ENCODE measurements at places on chromosomes 7 and 10. TPM values are rescaled to one million over a fixed set of nuclear protein-coding genes. Genes with fewer than 3 reads are reported as not detected.
A peak's percentile ranks its signal among the peaks of the same experiment; 100 is the strongest.

GRCh38 chr10:3528271-3528670 is 256.7 kb downstream of the KLF6 start:
- DNase-seq: no peak

GRCh38 chr10:64996886-64997285 is 1475.7 kb downstream of the REEP3 start:
- no peak for DNase-seq

DNA sequence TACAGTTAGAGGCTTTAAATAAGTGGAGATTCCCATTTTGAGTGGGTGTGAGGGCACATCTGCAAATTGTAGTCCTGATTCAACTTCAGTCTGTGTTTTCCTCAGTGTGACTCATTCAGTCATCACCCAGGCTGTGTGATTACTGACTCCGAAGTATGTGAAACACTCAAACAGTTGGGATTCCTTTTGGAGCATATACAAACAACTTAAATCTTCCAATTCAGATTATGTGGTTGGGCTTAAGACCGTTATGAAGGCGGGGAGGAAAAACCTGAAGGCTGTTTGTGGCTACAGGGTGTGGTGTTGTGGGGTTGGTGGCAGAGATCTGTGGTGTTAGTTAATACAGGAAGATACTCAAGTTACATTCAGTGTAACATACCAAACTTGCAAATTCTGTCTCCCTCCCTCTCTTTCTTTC is 259.7 kb upstream of the FERD3L start:
- no peak for DNase-seq

GRCh38 chr7:94393246-94394108 is 1.2 kb upstream of the COL1A2 start:
- no peak for DNase-seq

- DNase-seq: no peak
Measured at GRCh38 chr10:73586583-73586984, 4.6 kb downstream of the USP54 start.

GRCh38 chr10:44828508-44829142 is 82.5 kb upstream of the TMEM72 start:
- DNase-seq: peak; percentile 59

AQP1 gene
- 39.4 TPM for polyA plus RNA-seq

DNA sequence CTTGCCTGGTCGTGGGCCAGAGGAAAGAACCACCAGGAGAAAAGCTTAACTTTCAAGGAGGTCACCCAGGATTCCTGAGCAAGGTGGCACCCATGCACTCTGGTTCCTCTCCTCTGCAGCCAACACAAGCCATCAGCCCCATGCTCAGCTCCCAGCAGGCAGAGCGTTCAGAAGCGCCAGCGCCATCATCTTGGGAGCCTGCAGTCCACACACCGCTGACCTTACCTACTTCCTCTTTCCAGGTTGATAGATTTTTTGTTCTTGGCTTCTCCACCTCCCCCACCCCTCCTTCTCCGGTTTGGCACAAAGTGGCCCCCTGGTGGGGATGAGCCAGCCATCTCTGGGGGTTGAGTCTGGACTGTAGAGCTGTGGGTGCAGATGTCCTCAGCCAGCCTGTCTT is 1.7 kb upstream of the WDR86 start:
- DNase-seq: no peak

ASB10 gene
- polyA plus RNA-seq: not detected

DNA sequence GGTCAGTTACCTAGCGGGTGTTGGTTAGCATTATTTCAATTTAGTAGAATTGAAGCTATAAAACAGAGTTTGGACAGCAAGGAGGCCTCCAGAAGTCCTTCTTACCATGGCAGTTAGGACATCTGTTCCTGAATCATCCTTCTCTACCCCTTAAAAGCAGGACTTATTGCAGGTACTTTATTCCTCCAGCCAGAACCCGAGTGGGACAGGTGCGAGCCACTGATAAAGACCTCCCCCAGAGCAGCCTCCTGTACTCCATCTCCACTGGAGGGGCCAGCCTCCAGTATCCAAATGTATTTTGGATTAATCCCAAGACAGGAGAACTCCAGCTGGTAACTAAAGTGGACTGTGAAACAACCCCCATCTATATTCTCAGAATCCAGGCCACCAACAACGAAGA is 54.6 kb downstream of the CDHR3 start:
- no peak for DNase-seq

GRCh38 chr10:13560597-13560996 is 26.2 kb upstream of the PRPF18 start:
- no peak for DNase-seq

AKR1C8 gene
- polyA plus RNA-seq: not detected

DNA sequence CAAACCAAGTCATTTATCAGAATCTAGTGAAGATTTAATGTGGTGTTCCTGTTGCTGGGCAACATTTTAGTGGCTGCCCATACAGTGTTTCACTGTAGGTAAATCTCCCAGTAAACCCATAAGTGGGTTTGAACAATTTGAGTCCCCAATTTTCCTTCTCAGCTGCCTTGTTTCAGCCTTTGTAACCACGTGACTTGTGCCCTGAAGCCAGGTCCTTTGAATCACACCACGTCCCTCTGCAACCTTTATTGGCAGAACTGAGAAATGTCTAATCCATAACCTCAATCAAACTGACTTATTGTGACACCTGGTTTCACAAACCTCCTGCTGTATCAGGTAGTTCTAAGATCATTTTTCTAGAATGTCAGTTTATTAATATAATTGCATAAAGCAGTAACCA is 30.1 kb downstream of the SND1 start:
- no peak for DNase-seq

DNA sequence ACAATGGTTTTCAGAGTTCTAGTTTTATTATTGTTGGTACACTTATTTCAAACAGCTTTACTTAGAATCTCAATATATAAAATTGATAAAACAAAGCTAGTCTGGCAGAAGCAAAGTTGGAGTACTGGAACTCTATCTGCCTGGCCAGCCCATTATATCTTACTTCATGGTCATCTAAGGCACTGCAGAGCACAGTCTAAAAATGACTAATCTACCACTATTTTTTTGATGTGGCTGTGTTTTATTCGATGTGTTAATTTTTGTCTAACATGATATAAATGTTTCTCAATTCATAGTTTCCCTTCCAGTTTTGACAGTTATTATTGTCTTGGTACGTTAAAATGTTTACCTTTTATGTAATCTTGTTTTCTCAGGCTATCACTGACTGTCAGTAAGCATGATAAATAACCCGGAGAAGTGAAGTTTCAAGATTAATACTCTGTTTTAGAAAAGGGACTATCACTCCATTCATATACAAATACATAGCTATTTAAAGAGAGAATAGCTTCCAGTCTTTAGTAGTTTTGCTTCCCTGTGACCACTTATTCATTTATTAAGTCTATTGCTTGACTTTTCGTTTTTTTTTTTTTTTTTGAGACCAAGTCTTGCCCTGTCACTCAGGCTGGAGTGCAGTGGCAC is 60.6 kb upstream of the CSTF2T start:
- DNase-seq: no peak

DNA sequence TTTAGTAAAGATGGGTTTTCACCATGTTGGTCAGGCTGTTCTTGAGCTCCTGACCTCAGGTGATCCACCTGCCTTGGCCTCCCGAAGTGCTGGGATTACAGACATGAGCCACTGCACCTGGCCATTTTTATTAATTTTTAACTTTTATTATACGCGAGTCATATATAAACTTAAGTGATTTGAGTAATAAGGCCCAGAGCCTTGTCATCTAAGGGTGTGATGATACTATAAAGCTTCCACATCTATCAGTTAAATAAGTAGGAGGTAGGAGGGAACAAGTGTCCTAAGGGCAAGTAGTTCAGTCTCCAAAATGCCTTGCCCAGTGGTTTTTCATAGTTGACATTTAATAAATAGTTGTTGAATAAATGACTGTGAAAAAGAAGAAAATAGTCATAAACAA is 13.3 kb upstream of the HILPDA start:
- no peak for DNase-seq

DNA sequence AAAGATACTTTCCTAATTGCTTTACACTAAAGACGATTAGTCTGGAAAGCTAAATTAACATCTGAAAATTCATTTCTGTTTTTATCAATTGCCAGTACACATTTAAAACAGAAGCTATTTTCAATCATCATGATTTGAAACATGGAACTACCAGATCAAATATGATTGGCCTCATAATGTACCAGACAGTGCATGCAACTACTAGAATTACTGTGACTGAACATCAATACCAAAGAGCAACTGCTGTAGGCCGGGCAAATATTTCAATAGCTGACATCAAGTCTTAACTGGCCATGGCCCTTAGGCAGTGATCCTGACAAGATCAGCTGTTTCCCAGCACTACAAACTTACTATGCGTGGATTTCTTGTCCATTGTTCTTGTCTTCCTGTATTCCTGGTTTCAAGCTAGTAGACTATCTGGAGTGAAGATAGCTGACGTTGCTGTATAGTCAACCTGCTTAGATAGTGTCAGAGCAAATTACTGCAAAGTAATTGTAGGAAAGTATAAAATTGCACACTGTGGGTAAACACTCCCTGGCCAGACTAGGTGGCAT is 21.7 kb upstream of the WNT16 start:
- no peak for DNase-seq

- no peak for DNase-seq
Measured at GRCh38 chr7:26100406-26101339, 51.3 kb upstream of the NFE2L3 start.

DNA sequence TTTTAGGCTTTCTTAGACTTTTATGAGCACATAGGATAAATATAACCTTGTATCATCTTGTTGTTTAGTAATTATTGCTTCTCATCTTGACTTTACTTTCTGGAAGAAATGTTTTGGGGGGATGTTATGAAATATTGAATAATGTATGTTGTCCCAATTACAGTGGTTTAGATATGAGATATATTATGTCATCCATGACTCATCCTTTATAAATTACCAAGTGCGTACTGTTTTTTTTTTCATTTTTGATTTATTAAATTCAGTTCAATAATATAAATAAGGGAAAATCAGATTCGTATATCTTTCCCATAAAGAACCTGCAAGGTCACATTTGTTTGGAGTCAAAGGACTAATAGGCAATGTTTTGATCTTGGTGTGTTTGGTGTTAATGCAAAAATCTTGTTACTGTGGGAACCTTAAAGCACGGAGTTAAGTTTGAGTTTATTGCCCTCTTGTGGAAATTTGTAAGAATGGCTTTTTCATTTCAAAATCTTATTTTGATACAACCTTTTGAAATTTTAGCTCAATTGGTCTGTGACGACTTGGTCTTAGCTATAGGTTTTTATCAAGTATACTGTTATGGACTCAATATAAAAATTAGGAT is 108.6 kb downstream of the SRI start:
- DNase-seq: no peak

All from left renal pelvis (tissue), 4 donors.